ENCODE measurements at places on chromosomes 11 and 22.
A peak's percentile ranks its signal among the peaks of the same experiment; 100 is the strongest.

GRCh38 chr11:68989936-68990606, 9.3 kb upstream of the MRGPRD start:
- DNase-seq = no peak

DNA sequence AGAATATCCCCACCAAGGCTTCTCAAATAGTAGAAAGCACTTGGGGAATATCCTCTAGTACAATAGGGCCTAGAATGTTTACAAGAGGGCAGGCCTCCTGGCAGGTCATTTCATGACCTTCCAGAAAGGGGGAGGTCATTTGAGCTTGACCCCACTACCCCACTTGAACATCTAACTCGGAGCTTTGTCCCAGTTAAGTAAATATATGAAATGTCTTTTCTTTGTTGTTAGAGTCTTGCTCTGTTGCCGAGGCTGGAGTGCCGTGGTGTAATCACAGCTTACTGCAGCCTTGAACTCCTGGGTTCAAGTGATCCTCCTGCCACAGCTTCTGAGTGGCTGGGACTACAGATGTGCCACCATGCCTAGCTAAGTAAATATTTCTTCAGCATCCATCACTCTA, 108.4 kb downstream of the ABTB2 start:
- no peak for DNase-seq

DNA sequence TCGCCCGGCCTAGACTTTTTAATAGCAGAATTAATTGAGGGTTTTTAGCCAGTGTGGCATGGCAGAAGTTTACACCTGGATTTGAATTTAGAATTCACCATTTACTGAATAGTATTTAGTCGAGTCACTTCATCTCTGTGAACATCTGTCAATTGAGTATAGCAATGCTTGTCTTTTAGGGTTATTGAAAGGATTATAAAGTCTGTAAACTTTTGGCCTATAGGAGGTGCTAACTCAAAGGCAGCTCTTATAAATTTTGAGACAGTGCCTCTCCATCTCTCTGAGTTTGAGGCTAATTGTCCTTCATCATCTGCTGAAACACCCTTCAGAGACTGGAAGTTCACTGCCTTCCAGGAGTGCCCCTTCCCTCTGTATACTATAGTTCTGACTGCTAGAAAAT, 205.0 kb downstream of the NELL1 start:
- no peak for DNase-seq

DNA sequence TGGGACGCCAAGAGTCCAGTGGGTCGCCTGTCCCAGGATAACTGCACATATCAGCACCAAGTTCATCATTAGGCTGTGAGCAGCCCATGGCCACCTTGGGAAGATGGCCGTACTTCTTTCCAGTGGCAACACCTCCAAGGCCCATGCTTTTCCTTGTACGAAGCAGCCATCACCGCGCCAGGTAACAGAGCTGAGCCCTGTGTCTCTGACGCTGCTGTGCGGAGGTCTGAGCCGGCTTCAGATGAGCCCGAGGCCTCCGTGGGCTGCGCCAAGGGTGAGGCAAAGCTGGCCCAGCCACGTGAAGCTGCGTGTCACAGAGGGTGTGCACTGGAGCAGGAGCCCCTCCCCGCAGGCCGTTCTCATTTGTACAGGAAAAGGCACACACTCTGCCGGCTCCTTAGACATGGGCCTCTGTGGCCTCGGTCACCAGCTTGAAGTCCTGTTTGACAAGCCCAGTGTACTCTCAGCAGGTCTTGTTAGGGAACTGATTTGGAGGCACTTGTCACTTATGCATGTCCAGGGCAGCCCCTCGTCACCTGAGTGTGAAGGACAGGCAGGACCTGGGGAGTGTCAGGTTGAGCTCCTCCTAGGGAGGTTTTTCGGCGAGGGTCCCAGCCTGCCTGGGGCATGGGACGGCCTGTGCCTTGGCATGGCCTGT, 401.5 kb downstream of the TBC1D22A start:
- no peak for DNase-seq

DNA sequence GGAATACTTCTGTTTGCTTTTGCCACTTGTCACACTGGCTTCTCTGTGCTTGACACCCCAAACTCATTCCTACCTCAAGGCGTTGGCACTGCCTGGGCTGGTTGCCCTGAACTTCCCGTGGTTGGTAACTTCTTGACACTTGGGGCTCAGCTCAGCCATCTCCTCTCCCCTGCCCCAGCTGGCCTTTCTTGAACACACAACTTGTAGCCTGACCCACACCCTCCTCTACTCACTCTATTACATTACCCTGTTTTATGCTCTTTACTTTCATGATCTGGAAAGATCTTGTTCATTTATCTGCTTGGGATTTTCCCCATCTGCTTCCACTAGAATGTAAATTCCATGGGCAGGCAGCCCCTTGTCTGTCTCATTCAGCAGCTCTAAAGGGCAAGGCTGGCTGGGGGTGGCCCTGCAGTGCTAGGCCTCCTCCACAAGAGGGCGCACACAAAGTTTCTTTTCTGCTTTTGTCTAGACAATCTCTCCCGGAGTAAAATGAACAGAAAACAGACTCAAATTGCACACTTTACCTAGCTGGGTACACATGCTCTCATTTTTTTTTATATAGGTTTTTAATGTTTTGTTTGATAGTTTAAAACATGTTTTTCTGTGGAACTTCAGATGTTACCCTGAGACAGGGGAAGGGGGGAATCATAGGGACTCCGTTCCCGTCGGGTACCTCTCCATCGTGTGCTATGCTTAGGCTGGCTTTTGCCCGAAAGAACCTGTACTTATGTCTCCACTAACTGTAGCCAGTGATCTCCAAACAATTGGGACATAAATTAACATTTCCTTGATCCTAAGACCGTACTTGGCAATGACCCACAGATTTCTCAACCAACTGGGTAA, 16.4 kb upstream of the MRGPRX2 start:
- peak; percentile 39 for DNase-seq

GRCh38 chr22:29258407-29259252, 9.2 kb downstream of the RHBDD3 start:
- no peak for DNase-seq

DNA sequence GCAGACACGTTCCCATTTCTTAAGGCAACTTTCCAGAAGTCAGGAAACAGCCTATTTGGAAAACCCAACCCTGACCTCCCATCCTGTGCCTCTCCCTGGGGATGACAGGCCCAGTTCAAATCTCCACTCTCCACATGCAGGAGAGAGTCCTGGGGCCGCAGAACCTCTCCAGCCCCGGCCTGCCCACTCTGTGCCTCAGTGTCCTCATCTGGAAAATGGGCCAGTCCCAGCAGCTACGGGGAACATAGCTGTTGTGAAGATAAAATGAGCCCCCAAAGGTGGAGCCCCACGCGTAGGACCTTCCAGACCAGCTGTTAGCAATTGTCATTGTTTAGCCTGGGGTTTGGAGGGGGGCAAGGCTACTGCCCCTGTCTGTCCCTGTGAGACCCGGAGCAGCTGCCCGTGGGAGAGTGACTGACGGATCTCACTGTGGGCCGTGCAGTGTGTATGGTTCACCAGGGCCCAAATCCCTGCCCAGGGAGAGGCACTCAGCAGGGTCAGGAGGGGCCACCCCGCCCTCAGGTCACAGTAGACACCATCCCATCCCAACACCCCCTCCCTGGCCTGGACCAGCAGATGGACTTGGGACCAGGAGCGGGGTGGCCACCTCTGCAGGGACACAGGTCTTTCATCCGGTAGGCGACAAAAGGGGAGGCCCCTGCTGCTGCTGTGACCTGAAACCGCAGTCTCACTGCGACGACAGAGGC, 145.9 kb downstream of the CTTN start:
- no peak for DNase-seq

DNA sequence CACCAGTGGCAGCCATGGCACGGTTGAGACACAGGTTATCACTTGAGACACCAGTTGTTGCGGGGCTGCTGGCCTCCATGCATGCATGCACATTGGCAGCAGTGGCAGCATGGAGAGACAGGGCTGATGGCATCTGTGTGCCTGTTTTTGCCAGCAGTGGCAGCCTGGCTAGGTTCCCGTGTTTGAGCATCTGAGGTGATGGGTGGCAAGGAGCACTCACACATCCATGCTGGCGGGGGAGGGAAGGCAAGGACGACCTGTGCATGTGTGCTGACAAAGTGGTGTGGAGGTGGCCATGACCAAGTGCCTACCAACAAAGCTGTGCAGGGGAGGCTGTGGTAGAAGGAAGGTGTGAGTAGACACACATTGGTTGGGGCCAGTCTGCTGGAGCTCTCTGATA, 133.5 kb downstream of the CNTN5 start:
- no peak for DNase-seq

DNA sequence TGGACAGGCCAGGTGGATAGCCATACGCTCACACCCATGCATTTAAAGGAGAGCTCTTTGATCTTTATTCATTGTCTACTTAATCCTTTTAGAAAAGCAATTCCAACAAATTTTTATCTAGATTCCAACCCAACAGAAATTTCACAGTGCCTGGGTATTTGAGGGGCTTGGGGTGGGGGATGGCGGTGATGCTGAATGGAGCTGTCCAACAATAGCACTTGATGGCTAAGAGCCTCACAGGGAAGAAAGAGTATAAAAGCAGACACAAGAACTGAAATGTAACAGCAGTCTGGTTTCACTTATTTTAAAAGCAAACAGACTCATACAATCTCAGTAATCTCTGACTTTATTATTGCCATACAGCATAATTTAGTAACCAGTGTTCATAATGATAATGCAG, 101.8 kb upstream of the SORL1-AS1 start:
- no peak for DNase-seq

DNA sequence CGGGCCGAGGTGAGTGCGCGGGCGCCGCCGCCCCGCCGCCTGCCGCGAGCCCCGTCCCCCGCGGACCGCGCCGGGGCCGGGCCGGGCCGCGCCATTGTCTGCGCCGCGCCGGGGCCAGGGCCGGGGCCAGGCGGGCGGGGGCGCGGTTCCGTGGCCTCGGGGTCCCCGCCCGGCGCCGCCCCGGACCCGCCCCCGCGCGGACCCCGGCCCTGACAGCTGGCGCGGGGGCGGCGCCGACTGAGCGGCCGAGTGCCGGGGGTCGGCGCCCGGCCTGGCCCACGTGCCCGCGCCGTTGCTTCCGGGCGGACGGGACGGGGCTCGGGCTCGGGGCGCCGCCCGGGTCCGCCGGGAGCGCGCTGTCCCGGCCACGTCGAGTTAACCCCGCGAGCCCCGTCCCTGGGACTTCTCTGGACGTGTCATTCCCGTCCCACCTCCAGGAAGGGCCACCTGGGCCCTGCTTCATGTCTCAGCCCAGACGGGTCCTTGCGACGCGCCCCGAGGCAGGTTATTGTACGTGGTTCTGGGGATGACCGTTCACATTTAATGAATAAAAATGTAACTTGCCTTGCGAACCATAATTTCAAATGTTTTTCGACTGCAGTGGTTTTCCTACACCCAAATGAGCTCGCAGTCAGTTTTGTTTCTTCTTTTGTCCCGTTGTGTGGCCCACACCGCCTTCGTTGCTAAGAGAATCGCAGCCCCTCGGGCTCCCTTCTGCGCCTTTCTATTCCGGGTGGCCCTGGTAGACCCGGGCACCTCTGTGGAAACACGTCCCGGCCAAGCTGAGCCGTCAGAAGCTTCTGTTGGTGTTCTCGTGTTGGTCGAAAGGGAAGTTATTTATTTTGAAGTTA, 562 bp downstream of the ZBED4 start:
- no peak for DNase-seq

DNA sequence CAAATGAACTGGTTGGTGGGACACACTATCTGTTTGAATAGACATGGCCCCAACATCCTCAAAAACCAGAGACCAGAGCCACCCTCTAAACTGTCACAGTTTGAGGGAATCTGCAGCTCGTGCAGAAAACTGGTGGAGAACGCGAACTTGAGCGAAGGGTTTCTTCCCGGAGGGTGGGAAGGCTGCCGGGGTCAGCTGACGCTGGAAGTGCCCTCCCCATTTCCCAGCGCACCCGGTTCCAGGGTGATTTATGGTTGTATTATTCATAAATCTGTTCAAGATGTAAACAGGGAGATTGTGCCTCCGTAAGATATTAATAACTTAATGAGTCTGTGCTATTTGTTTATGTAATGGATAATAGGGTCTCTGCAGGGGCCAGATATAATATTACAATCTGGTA, 1396.7 kb downstream of the BRD1 start:
- DNase-seq = no peak

All from activated gamma-delta T cell treated with anti-CD3 and anti-CD28 coated beads, Interleukin-2, amount 50 U/mL, for 16 hours (primary cell).